NAMALWA (cell line): ENCODE measurements at places on chromosomes 11 and 22.

DNA sequence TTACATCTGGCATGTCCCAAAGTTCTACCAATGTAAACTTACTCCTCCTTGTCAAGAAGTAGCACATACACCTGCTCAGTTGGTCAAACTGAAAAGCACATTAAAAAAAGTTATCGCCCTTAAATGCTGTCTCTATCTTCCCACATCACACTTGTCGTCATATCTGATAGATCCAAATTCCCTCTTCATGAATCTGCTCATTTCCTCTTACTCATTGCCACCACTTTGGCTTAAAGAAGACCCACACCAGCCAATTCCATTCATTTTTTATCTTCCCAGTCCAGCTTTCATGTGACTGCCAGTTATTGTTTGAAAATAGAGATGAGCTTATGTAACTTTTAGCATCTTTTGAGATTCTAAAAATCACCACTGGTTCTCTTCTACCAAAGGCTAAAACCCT is 305.9 kb upstream of the MTNR1B start:
- no peak for DNase-seq

GRCh38 chr11:74682731-74683278 is 48.4 kb downstream of the CHRDL2 start:
- no peak for DNase-seq

DNA sequence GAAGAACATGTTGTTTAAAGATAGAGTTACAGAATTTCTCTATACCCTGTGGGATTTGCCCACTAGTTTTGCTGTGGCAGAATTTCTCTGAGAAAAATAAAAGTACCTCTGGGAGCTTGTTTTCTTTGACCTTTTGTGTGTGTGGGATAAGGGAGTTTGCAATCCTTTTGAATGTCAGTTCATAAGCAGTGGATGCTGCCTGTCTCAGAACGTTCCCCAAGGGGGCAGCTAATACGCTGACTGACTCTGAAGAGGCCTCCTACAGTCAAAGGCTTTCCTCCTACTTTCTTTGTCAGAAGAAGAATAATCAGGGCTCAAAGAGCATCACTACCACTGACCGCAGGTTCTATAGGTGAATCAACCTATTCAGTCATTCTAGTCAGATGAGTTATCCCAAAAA is 140.6 kb downstream of the AASDHPPT start:
- DNase-seq, result no peak

DNA sequence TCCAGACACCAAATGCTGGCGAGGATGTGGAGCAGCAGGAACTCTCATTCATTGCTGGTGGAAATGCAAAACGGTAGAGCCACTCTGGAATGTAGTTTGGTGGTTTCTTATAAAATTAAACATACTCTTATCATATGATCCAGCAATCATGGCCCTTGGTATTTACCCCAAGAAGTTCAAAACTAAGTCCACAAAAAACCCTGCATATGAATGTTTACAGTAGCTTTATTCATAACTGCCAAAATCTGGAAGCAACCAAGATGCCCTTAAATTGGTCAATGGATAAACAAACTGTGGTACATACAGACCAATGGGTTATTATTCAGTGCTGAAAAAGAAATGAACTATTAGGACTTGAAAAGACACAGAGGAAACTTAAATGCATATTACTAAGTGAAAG is 87.8 kb downstream of the APOL5 start:
- no peak for DNase-seq

DNA sequence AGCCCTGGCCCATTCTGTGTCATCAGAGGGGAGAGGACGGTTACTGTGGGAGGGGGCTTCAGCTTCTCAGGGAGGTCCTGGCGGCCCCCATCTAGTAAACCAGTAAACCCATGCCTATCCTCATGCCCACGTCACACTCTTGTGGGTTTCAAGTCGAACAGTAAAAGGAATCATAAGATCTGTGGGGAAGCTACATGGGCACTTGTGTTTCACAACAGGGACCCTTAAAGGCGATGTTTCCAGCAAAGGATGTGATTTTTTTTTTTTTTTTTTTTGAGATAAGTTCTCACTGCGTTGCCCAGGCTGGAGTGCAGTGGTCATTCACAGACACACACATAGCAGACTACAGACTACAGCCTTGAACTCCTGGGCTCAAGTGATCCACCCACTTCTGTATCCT is 9.2 kb upstream of the PARVG start:
- no peak for DNase-seq

DNA sequence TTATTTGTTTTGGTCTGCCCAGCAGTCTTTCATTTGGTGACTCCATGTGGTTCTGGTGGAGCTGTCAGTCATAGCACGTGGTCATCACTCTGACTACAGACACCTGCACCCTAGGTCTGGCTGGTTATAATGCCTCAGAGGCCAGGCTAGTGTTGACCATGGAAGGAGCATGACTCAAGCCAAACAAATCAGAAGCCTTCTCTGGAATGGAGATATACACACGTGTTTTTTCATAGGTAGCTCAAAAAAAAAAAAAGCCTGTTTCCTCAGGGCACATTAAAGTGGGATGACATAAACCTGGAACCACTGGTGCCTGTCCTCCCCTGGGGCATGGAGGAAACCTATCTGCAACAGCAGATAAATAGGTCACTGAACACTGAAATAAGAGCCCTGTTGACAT is 8.1 kb upstream of the PLAAT3 start:
- DNase-seq, result no peak

DNA sequence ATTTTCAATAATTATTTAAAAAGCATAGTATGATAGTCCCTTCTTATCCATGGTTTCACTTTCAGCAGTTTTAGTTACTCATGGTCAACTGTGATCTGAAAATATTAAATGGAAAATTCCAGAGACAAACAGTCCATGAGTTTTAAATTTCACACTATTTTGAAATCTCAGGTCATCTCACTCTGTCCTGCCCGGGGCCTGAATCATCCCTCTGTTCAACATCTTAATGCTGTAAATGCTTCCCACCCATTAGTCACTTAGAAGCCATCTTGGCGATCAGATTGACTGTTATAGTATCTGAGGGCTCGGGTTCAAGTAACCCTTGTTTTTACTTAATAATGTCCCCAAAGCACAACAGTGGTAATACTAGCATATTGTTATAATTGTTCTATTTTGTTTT is 1509.3 kb downstream of the FAM181B start:
- DNase-seq, result no peak

DNA sequence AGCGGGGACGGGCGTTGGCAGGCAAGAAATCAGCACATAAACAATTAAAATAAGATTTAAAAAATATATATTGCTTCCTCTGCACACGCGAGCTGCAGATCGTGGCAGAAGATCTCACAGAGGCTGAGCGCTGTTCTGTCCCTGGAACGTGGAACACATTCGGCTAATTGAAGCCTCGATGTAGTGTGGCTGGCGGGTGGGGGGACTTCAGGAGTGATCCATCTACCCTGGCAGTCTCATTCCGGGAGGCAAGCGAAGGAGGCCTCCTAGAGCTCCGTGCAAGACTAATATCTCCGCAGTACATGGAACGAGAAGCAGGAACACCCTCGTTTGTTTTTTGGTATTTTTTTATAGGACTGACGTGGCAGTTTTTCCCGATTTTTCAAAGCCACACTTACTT is 402.4 kb downstream of the MN1 start:
- no peak for DNase-seq

GRCh38 chr11:102800767-102801166 is 2.8 kb upstream of the MMP1 start:
- DNase-seq, result no peak

DNA sequence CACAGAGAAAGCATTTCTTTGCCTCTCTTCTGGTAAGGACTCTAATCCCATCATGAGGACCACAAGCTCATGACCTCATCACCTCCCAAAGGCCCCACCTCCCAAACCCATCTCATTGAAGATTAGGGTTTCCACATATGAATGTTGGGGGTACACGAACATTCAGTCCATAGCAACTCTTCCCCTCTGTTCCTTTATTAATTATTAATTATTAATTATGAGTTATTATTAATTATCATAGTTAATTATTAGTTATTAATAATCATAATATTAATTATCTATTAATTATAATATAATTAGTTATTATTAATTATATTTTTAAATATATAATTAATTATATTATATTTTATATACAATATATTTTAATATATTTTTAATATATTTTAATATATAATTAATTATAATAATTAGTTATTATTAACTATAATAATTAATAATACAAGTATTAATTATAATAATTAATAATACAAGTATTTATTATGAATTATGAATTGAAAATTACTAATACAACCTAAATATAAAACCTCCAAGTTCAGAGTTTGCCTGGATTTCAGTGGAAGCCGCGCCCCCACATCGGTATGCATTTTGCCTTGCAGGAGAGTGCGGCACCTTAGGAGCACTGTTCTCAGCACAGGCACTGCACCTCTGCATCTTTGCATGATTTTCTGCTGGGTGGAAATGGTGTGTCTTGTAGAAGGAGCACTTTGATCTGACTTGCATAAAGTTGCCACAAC is 128.0 kb upstream of the FGF3 start:
- no peak for DNase-seq

DNA sequence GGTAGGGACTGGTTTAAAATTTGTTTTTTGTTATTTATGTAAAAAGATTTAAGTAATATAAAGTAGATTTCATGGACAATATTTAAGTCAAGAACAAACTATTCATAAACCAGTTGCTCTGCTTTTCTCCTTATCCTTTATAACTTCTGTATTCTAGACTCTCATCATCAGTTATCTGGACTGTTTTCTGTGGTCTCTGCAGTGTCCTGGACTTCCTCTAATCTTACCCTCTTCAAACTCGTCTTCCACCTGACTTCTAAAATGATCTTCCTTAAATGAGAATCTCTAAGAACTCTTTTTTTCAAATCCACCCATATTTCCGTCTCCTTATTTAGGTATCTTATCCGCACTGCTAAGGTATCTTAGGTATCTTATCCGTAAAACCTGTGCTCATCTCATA is 8.1 kb downstream of the RRM1 start:
- DNase-seq, result no peak

DNA sequence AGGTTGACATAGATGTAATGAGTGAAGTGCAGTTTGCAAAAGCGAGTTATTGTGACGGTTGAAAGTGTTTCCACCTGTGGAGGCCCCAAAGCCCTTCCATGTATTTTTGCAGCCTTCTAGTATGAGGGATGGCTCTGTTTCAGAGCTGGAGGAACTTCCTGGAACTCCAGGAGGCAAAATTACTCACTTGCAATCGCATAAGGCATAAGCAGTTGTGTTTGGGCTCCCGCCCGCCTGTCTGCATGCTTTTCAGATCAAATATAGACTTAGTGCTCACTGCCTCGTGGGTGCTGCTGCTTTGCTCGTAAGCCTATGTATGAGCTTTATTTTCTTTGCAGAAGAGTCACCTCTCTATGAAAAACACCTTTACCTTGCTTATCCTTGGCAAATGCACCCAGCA is 146.8 kb upstream of the LARGE1 start:
- no peak for DNase-seq

DNA sequence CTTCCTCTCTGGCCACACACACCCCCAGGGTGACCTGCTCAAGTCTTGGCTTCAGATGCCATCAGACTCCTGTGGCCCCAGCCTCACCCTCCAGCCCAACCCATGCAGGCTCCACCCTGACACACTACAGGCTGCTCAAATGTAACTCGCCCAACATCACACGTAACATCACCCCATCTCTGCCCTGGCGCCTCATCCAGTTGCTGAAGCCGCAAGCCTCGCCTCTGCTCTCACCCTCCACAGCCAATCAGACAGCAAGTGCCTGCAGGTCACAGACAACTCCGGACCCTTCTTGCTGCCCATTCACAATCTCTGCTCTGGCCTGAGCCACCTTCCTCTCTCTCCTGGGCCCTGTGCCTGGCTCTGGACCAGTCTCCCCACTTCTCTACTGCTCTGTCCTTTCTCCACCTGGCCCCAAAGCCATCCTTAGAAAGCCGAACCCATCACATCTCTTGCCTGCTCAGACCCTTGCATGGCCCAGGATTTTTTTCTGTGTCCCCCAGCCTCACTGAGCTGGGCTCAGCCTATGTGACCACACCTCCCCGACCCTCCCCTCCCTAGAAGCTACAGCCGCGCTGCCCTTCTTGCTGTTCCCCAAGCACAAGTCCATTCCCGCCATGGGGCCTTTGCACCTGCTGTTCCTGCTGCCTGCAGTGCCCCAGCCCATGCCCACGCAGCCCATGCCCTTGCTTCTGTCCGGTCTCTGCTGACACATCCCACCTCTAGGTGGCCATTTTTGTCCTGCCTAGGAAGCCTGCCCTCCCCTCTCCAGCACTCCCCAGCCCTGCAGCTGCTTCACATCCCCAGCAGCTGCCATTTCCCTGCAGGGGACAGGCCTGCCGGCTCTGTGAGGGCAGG is 333.9 kb downstream of the CTTN start:
- no peak for DNase-seq

- peak; percentile 93 for DNase-seq
Observed at GRCh38 chr11:45930031-45930794, 7.8 kb downstream of the LARGE2 start.

- no peak for DNase-seq
Observed at GRCh38 chr11:69818231-69818602, 999 bp downstream of the FGF3 start.

DNA sequence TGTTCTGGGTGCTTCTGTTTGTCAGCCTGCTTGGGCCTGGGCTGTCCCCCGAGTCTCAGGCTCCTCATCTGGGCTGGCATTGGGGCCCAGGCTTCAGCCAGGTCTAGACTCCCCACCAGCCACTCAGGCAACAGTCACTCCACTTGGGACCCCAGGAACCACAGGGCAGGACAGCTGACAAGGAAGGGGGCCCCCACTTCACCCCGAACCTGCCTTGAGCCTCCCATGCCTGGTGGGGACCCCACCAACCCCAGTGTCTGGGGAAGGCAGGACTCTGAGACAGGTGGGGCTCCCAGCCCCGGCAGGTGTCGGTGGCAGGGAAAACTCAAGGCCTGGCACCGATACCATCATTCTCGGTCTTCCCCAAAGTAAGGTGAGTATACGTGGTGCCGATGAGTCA is 11.7 kb upstream of the LTO1 start:
- DNase-seq, result no peak

- no peak for DNase-seq
Observed at GRCh38 chr11:133476570-133477250, 55.6 kb downstream of the OPCML start.

GRCh38 chr11:122207921-122208764 is 92.1 kb upstream of the BLID start:
- no peak for DNase-seq

DNA sequence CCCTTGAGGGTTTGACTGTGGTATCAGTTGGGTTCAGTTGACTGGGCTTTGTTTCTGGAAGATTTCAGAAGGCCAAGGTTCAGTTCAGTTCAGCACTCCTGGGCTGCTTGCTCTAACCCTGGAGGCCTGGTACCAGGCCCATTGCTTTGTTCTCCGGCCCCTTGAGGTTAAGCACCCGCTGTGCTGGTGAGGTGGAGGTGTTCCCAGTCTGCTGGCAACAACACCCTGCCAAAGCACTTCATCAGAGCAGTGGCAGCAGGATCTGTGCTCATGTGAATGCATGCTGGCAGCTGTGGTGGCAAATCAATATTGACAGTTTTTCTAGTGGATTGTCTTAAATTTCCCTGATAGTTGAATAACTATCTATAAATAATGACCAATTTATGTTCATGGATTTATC is 3.8 kb upstream of the SCGB1D1 start:
- no peak for DNase-seq

GRCh38 chr22:17217179-17217578 is 2.1 kb downstream of the ADA2 start:
- peak; percentile 68 for DNase-seq

DNA sequence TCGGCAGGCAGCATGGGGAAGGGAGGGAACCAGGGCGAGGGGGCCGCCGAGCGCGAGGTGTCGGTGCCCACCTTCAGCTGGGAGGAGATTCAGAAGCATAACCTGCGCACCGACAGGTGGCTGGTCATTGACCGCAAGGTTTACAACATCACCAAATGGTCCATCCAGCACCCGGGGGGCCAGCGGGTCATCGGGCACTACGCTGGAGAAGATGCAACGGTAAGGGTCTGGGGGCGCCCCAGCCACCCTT is 204 bp downstream of the FADS2 start:
- DNase-seq, result no peak
